ENCODE measurements at places on chromosomes 4 and X.

DNA sequence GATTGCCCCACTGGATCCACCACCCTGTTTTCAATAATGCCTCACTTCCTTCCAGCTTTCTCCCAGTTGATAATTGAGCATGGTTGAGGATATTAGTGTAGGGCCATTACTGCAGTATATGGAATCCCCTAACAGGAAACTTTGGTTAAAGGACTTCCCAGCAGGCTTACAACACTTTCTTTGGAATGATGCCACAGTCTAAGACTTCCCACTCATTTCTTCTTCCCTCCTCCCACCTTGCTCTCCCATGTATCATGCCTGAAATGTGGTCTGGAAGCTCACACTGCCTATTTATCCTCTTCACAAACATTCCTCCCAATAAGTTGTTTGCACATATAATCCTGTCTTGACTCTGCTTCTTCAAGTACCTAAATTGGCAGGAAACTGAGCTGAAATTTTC is 863.3 kb downstream of the CENPC start:
- no peak for DNase-seq

DNA sequence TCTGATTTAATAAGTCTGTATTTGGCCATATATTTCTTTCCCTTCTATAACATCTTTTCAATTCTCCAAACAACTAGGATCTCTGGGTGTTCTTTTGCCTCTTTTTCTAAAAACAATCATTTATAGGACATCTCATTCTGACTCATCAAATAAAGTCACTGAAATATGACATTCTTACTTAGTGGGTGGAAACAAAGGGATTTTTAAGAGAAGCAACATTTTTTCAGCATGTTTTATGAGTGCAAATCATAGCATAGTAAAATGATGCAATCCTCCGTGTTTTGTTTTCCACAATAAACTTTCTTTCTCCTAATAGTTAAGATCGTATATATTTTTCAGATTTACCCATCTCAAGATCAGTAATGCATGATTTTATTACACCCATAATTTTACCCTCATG is 179.8 kb downstream of the SPCS3 start:
- no peak for DNase-seq

DNA sequence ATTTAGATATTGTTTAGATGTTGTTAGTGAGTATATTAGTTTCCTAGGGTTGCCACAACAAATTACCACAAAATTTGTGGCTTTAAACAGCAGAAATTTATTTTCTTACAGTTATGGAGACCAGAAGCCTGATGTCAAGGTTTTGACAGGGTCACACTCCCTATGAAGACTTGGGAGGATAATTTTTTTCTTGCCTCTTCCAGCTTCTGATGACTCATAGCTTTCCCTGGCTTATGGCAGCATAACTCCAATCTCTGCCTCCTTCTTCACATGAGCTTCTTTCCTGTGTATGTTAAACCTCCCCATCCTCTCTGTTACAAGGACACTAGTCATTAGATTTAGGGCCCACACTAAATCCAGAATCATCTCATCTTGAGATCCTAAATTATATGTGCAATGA is 20.9 kb upstream of the RAB40A start:
- no peak for DNase-seq

DNA sequence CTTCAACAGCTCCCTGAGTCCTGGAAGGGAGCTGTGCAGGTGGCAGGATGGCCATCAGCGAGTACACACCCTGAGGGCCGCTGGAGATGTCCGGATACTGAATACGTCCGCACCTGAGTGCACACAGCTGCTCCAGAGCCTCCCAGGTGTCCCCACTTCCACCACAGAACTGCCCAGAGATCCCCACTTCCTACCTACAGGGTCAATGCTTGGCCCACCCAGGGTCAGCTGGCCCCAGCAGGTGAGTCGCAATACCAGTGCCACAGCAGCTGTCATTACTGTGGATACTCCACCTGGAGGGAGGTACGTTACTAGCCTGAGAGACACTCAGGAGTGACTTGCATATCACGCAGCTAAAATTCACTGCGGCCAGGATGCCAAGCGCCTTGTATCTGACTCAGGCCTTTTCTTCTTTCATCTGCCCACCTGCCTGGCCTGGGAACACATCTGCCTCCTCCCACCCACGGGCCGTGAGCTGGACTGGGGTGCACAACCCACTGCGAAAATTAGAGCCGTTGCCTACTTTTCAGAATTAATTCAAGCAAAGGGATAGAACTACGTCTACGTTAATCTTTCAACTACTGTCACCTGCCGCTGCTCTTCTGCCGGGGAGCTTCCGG is 9.4 kb downstream of the C4orf50 start:
- DNase-seq, result no peak

DNA sequence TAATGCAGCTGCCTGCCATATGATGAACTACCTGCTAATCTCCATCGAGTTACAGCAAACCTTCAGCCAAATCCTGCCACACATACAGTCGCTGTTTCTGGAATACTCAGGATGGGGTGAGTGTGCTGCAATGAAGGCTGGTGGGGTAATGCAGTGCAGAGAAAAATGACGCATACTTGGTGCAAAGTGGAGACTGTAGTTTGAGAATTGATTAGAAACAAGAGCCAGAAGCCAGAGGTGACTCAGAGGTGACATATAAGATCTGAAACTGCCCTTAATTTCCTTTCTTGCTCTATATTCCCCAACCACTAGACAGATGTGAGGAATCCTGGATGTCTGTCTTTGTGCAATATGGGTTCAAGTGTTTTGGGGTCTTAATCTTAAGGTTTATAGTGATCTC is 22.0 kb downstream of the C4orf54 start:
- DNase-seq, result no peak

- DNase-seq, result no peak
Measured at GRCh38 chrX:29196501-29196900, 609.3 kb downstream of the IL1RAPL1 start.

- DNase-seq, result no peak
Measured at GRCh38 chrX:130704053-130705038, 198.7 kb downstream of the ENOX2 start.

DNA sequence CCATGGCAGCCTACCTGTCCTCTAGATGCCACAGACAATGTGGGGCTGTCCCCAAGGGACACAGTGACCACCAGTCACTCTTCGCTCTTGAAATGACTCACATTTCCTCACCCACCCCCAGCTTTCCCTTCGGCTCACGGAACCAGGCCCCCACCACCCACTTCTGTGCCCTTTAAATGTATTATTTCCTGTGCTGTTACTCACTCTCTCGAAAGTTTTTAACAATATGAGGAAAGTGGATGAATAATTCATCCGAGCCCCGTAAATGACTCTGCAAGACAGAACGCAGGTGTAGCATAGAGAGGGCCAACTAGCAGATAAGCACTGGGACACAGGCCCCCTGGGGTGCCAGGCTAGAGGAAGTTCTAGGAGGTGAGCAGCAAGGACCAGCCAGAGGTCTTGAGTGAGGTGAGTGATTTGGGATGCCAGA is 179.5 kb upstream of the TBL1X start:
- DNase-seq, result no peak

DNA sequence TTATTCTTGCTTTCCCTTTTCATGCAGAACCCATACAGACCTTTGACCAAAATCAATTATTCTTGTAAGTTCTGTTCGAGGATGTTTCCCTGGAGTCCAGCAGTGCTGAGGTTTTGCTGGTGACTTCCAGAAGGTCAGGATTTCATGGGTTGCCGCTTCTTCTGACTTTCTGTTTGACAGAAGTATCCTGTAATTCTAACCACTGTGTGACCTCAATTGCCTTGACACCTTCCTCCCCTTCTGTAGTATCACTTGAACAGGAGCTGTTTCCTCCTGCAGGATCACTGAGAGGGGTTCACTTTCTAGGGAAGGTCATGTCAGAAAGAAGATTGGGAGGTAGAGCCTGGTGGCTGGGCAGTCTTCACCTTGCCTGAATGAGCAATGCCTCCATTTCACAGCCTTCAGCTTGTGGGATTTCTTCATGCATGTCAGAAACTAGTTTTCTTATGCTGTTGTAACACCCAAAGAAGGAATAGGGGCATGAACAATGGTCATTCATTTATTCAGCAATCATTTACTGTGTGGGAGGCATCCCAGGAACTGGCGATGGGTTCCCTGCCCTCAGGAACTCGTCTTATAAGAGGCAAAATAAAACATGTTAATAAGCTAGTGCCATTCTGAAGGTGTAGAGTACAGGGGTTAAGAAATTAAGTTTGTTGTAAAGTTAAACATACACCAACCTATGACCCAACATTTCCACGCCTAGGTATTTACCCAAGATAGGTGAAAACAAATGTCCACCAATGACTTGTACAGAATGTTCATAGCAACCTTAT is 205.9 kb downstream of the SOWAHB start:
- DNase-seq, result peak; percentile 75

GRCh38 chr4:88794952-88795351 is 97.3 kb upstream of the NAP1L5 start:
- no peak for DNase-seq

- peak; percentile 74 for DNase-seq
Measured at GRCh38 chr4:173878701-173879100, 348.7 kb upstream of the HAND2 start.

DNA sequence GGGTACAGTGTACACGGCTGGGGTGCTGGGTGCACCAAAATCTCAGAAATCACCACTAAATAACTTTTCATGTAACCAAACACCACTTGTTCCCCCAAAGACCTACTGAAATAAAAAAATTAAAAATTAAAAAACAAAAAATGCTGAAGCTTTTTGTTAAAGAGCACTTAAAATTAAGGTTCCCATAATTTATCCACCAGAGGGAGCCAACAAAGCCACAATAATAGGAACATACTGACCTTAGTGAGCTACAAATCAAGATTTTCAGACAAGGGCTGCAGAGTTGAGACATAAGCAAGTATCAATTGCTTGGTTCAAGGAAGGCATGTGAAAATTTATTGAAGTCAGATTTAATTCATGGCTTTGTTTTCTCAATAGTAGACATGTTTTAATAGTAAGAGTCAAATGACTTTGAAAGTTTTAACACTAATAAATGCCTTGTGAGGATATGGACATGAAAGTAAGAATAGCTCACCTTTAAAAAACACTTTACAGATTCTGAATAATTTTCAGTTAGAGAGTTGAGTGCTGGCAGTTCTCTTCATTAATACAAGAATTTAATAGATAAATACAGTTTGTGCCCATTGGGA is 43.0 kb upstream of the SCOC start:
- DNase-seq, result no peak

GRCh38 chrX:15358533-15358932 is 23.2 kb upstream of the PIGA start:
- DNase-seq, result no peak

GRCh38 chr4:17664755-17665154 is 50.3 kb downstream of the MED28 start:
- no peak for DNase-seq

GRCh38 chr4:99983289-99983943 is 33.3 kb upstream of the H2AZ1 start:
- no peak for DNase-seq

DNA sequence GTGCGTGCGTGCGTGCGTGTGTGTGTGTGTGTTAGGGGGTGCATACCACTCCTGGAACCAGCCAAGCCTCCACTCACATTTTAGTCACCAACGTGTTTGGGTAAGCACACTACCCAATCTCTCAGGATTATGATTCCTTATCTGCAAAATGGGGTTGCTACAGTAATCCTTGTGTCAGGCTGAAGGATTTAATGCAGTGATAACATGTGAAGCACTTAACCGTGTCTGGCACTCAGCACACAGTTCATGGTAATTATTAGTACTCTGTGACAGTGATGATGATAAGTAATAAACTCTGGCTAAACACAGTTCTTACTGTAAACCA is 57.3 kb downstream of the CLDN22 start:
- DNase-seq, result no peak

DNA sequence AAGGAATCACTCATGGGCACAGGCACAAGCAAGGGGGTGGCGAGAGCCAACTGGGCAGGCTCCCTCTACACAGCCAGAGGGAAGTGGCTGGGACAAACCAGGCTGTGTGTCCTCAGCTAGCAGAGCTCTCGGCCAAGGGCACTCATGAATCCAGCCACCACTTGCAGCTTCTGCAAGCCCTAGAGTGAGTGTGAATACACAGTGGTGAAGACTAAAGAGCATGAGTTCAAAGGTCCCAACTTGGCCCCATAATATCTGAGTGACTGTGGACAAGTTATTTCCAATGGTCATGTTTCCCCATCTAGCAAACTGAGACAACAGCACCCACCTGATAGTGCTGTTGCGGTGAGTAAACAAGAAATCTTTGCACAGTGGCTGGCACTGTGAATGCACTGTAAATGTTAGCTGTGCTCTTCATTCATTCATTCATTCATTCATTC is 51.7 kb downstream of the ADGRG2 start:
- DNase-seq, result no peak

GRCh38 chr4:7150036-7150635 is 42.2 kb upstream of the SORCS2 start:
- peak; percentile 37 for DNase-seq

DNA sequence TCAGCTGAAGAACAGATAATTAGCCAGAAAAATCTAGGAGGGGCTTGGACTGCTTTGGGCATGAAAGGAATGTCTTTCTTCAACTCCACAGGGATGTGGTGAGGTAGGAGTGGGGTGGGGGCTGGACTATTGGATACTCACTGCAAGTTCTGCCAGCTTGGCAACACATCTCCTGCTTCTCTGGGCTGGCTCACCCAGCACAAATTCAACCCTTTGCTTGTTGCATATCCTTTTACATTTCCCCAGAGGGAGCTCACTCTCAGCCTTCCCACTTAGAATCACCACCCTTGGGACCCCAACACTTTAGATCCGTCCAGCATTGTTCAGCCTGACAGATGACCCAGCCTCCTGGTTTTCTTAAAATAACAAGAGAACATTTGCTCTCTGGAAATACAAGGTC is 120.6 kb downstream of the KDR start:
- no peak for DNase-seq

DNA sequence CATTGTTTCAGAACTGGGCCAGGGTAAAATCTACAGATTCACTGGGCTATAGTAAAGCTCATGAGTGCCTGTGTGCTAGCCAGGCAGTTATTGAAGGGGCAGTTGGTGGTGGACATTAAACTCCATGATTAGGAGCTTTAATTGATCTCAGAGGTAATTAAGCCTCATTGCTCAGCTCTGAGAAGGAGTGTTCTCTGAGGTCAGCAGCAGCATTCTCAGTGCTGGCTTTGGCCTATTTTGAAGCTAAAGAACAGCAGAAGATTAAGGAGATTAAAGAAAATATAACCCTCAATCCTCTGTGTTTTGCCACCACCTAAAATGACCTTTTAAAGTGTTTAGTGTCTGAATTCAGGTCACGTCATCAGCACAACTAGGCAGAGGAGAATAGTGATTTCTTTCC is 42.5 kb downstream of the EGF start:
- DNase-seq, result no peak

DNA sequence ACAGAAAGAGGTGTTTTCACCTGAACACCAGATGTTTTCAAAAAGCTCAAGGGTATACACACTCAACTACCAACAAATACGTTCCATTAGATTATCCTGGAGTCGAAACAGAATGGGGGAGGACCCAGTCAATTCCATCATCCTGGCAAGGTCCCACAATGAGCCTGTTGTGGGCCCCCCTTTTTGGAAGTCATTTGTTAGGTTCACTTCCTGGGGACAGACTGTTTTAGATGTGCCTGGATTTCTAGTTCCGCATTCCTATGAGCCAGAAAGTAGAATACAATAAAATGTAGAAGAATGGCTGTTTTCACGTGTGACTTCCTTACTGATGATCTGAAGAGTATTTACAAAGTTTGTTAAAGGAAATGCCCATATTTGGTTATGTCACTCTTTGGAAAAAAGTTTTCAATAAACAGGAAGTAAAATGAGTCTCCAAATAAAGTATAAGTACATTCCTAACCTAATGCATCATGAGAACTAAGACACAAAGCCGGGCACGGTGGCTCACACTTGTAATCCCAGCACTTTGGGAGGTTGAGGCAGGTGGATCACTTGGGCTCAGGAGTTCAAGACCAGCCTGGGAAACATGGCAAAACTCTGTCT is 192.5 kb downstream of the MAML3 start:
- no peak for DNase-seq
